ENCODE measurements at places on chromosomes 2 and 18. TPM values are rescaled to one million over a fixed set of nuclear protein-coding genes. Genes with fewer than 3 reads are reported as not detected.

FTCDNL1 gene
- 5.2 TPM for total RNA-seq

DTNA gene
- not detected for total RNA-seq

RGPD3 gene
- total RNA-seq: not detected

TMX3 gene
- 22.7 TPM for total RNA-seq

IL1R2 gene
- total RNA-seq: 3.8 TPM

DES gene
- total RNA-seq: 0.60 TPM

SCG2 gene
- 0.48 TPM for total RNA-seq

DSC3 gene
- not detected for total RNA-seq

SCYGR7 gene
- total RNA-seq: not detected

KIAA2012 gene
- total RNA-seq: not detected

VWA3B gene
- not detected for total RNA-seq

CD8B gene
- not detected for total RNA-seq

NTSR2 gene
- not detected for total RNA-seq

CREG2 gene
- total RNA-seq: 9.0 TPM

STON1 gene
- 1.7 TPM for total RNA-seq

EFHD1 gene
- total RNA-seq: 15.0 TPM

CCDC85A gene
- not detected for total RNA-seq

SERPINB5 gene
- 25.5 TPM for total RNA-seq

ADCYAP1 gene
- not detected for total RNA-seq

CHST9 gene
- not detected for total RNA-seq

GPR45 gene
- not detected for total RNA-seq

CRYBA2 gene
- not detected for total RNA-seq

NR4A2 gene
- 2.3 TPM for total RNA-seq

TMEM182 gene
- 12.9 TPM for total RNA-seq

CROCC2 gene
- total RNA-seq: not detected

PFN4 gene
- 2.6 TPM for total RNA-seq

AGXT gene
- not detected for total RNA-seq

RGPD4 gene
- total RNA-seq: not detected

PJVK gene
- total RNA-seq: 14.6 TPM

ALS2 gene
- total RNA-seq: 27.2 TPM

SEPTIN10 gene
- total RNA-seq: 119 TPM

M1AP gene
- 7.7 TPM for total RNA-seq

CYTIP gene
- not detected for total RNA-seq

EHD3 gene
- total RNA-seq: 1.8 TPM

FZD7 gene
- 30.9 TPM for total RNA-seq

DOK6 gene
- not detected for total RNA-seq

TEX44 gene
- total RNA-seq: not detected

HOXD10 gene
- total RNA-seq: not detected

CABYR gene
- 32.4 TPM for total RNA-seq

TMEM150A gene
- 5.3 TPM for total RNA-seq

TRABD2A gene
- total RNA-seq: 0.88 TPM

MGAT5 gene
- total RNA-seq: 37.7 TPM

IL37 gene
- 1.7 TPM for total RNA-seq

MOCOS gene
- total RNA-seq: 30.4 TPM

MAP2 gene
- 71.1 TPM for total RNA-seq

NEU2 gene
- not detected for total RNA-seq

C2orf76 gene
- 12.7 TPM for total RNA-seq

SATB2 gene
- total RNA-seq: 7.8 TPM

SERPINB4 gene
- not detected for total RNA-seq

ZC3H8 gene
- total RNA-seq: 11.3 TPM

HNMT gene
- 16.6 TPM for total RNA-seq
